GM06990 (cell line): ENCODE measurements at places on chromosomes 16 and 17.
A peak's percentile ranks its signal among the peaks of the same experiment; 100 is the strongest.

- DNase-seq = no peak
Observed at GRCh38 chr16:55101026-55101425, 170.4 kb downstream of the IRX5 start.

- DNase-seq = peak; percentile 80
Observed at GRCh38 chr17:81967533-81968395, 6.8 kb upstream of the NOTUM start.

GRCh38 chr16:82067042-82067803, 32.2 kb downstream of the HSD17B2 start:
- DNase-seq = no peak

- no peak for DNase-seq
Observed at GRCh38 chr17:35807371-35808144, 1.7 kb upstream of the TAF15 start.

GRCh38 chr16:85288869-85289660, 176.8 kb upstream of the CIBAR2 start:
- no peak for DNase-seq
